ENCODE measurements at places on chromosomes 12 and 14.

DNA sequence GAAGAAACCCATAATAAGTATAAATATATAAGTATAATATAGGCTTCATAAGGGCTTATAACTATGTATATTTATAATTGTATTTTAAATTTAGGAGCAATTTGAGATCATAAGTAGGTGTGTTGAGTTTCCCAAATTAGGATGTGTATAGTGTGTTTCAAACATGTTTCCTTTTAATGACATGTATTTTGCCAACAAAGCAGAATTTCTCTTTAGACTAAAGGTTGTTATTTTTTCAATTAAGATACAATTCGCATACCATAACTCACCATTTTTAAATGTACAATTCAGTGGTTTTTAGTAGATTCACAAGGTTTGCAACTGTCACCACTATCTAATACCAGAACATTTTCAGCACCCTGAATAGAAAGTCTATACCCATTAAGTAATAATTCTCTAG, 7.7 kb upstream of the ARL1 start:
- no peak for DNase-seq

DNA sequence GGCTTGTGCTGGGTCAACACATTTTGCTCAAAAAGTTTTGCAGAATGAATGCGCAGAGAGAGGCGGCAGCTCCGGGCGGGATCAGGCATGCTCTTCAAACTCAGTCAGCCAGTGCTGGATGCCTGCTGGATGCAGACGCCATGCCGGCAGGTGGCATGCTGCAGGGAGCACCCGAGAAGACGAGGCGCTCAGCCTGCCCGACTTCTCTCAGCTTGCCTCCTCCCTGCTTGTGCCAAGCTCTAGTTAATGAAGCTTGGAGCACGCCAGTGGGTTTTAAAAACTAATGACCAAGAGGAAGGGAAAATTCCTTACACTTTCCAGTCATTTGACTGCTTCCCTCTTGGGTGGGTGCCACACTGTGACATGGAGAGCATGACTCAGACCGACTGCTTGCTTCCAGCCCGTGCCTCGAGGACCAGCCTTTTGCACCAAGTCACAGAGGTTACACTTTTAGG, 39.8 kb downstream of the SLC24A4 start:
- DNase-seq, result peak; percentile 9

- DNase-seq, result no peak
These were observed 7.4 kb upstream of the OR10P1 start for GRCh38 chr12:55629058-55629841.

DNA sequence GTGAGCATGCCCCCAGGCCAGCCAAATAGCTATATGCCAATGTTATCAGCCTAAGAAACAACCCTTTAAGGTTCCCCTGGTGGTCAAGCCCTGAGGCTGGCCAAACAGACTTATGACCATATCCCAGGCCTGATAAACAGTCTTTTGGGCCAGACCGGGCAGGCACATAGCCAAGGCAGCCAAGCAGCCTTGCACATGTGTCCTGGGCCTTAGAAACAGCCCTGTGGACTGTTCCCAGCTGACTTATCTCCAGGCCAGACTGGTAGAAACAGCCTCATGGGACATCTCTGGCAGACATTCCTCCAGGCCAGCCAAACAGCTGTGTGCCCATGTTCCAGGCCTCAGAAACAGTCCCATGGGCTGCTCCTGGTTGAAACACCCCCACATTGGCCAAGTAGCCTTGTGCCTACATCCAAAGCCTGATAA, 295.0 kb upstream of the MGAT4C start:
- no peak for DNase-seq

DNA sequence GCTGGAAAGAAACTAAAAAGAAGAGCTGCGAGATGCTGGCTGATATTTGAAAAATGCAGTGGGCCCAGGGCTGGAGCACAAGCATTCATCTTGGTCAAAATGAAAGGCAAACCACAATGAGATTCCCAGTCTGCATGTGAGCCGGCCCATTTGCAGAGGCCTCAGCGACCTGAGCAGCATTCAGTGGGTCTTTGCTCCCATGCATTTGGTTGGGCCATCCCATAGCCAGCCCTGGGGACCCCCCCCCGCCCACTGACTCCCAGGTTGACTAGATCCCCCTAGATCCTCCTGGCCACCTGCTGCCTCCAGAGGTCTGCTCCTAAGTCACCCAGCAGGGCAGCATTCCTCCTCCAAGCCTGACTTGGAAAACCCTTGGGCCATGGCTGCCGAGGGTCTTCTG, 59.8 kb downstream of the PRMT8 start:
- no peak for DNase-seq

- peak; percentile 98 for DNase-seq
These were observed 314.6 kb downstream of the BCL11B start for GRCh38 chr14:98957211-98958047.

DNA sequence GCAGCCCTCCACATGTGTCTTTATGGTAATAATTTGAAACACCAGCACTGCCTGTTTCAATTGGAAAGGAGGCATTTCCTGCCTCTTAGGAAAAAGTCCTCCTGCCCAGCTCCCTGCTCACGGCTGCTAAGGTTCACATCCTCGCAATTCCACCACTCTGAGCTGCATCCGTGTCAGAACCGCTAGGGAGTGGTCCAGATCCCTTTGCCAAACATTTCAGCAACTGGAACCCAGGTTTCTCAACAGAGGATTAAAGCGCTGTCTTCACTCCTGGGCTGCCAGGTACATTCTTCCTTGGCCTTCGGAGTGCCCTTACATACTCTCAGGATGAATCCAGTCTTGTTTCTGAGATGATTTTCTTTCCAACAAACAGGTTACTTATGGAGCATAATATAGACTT, 23.3 kb downstream of the C14orf132 start:
- no peak for DNase-seq

- DNase-seq, result no peak
These were observed 24.6 kb upstream of the ERGIC2 start for GRCh38 chr12:29405561-29405960.

DNA sequence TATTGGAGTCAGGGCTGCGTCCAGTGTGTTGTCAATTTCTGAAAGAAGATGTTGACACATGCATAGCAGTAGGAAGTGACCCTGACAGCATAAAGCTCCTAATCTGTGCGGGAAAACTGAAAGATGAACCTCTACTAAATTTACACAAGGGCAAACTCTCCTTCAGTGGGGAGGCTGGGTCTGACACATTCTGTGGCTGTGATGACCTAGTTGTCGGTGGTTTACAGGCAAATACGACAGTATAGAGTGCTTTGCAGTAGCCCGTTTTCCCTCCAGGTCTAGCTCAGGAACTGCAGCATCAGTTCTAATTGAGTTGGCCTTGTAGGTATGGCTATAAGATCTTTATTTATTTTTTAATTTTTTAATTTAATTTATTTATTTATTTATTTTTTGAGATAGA, 14.8 kb upstream of the GABARAPL1 start:
- DNase-seq, result no peak

DNA sequence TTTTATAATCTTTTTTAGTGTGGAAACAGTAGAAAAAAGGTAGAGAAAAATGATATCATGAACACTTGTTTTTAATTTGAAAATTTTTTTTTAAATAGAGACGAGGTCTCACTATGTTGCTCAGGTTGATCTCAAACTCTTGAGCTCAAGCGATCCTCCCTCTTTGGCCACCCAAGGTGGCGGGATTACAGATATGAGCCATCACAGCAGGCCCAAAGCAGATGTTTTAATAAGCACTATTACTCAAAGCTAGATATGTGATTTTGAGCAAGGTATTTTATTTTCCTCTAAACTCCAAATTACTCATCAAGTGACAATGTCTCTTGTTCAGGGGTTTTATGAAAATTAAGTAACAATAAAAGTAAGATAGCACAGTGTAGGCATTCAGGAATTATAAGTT, 10.7 kb upstream of the WDR89 start:
- DNase-seq, result no peak

- no peak for DNase-seq
These were observed 85.3 kb upstream of the MBIP start for GRCh38 chr14:36405589-36406274.

GRCh38 chr14:33016613-33017012, 77.9 kb downstream of the NPAS3 start:
- no peak for DNase-seq

GRCh38 chr14:100546051-100546443, 41.2 kb downstream of the BEGAIN start:
- no peak for DNase-seq

GRCh38 chr14:28596391-28596790, 170.2 kb upstream of the FOXG1 start:
- no peak for DNase-seq

GRCh38 chr12:101946233-101946611, 68.8 kb downstream of the DRAM1 start:
- DNase-seq, result no peak

- DNase-seq, result no peak
These were observed 333.7 kb downstream of the RAD51B start for GRCh38 chr14:68153275-68153674.

DNA sequence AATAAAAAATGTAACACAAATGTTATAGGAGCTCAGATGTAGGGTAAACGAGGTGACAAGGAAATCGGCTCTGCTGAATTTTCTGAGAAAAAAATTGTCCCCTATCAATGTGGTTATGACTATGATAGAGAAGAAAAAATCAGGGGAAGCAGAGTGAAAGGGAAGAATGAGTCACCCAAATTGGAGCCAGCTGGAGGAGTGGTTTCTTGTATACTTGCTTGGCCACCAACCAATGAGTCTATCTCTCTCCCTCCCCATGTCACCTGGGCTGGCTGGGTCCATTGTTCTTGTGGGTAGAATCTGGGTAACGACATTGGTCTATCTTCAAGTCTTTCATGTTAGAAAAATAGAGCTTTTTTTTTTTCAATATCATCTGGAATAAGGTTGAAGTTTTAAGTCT, 196.6 kb upstream of the FLRT2 start:
- no peak for DNase-seq

DNA sequence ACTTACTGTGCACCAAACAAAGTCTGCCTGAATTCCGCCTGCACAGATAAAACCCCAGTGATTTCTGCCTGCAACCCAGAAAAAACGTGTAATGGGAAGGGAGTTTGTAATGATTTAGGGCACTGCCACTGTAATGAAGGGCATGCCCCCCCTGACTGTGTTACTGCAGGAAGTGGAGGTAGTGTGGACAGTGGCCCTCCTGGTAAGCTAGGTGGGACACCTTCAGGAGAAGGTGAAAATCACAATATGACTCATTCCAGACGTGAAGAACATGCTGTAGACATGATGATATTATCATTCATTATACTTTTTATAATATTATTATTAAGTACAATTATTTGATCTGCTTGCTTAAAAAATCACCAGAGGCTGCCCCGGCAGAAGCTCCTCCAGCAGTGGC, 59.2 kb downstream of the MAPKAPK5 start:
- no peak for DNase-seq

DNA sequence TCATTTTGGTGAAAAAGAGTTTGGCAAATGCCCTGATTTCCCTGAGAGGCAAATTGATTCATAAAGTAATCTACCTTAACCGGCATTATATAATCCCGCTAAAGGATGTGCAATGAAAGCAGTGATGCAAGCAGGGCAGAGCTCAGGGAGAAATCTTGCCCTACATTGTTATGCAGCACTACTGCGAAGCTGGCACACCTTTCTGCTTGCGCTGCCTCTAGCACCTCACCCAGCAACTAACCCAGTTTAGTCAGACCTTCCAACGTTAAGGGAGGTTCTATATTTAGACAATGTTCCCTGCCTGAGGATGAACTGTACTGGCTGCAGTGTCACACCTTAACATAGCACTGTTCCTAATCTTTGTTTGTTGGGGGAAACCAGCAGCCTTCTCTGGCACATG, 60.8 kb upstream of the CCDC196 start:
- DNase-seq, result no peak

- DNase-seq, result no peak
These were observed 140.5 kb downstream of the KCNA5 start for GRCh38 chr12:5184186-5184585.

DNA sequence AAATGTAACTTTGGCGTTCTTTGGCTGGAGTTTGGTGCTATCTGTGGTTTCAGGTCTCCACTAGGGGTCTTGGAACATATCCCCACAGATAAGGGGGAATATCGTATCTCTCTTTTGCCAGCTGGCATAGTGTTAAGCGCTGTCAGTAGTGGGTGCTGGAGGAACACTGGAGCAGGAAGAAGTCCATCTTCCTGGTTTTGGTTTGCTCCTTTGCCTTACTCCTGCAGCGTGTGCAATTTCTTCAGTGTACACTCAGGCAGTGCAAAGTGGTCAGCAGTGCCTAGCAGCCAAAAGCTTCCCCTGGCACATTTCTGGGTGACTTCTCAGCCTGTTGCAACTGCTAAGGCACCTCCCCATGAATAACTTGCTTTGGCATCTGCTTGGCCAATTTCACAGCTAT, 11.7 kb upstream of the RIPK3 start:
- DNase-seq, result no peak

GRCh38 chr12:124217508-124218242, 77.2 kb upstream of the RFLNA start:
- peak; percentile 17 for DNase-seq

DNA sequence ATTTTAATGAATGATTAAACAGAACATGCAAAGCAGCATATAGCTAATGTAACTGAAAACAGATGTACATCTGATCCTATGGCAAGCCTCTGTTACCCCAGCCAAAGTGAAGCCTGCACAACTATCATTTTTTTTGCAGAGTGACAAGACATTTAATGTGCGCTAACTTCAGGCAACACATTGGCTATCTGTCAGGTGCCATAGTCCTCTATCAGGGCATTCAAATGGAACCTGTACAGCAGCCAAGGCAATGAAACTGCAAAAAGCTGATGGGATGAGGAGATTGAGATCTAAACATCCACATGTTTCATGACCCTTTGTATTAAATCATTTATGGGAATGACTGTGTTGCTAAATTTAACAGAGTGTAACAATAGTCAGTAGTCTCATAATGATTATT, 1088.5 kb upstream of the TMEM132C start:
- no peak for DNase-seq

DNA sequence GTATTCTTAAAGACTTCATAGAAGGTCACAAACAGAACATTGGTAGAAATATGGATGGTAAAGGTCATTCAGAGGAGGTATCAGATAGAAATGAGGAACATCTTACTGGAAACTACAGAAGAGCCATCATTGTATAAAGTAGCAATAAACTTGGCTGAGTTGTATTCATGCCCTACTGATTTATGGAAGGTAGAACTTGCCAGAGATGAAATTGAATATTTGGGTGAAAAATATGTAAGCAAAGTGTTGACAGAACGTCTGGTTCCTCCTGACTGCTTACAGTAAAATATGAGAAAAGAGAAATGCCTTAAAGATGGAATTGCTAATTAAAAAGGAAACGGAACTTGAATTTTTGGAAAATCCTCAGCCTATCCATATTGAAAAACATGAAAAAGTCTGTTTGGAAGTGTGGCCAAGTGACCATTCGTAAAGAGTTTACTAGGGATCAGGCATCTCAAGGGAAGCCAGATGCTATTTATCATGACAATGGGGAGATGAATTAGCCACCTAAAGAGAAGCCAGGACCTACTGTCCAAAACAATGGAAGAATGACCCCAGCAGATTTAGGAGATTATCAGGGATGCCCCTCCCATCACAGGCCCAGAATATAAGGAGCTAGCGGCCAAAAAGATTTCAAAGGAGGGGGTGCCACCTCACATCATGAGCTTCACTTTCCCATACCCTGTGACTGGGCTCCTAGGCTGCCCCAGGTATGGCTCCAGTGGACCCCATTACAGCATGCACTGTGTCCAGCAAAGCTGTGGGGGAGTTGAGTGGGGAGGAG, 189.3 kb downstream of the ITPR2 start:
- DNase-seq, result no peak

- DNase-seq, result no peak
These were observed 34.1 kb downstream of the IL31 start for GRCh38 chr12:122139941-122140340.
